Neural crest cell (in vitro differentiated cells): ENCODE measurements at places on chromosomes 11 and 22.

GRCh38 chr11:67048515-67049130 is 8.0 kb upstream of the RHOD start:
- H3K36me3 ChIP-seq, result no peaks in the 10 kb centered on the region
- H3K4me3 ChIP-seq, result no peak overlapping the region
- no peaks in the 10 kb centered on the region for H3K4me1 ChIP-seq
- no peak overlapping the region for H3K27ac ChIP-seq
- no peaks in the 10 kb centered on the region for H3K27me3 ChIP-seq
- no peak for DNase-seq

DNA sequence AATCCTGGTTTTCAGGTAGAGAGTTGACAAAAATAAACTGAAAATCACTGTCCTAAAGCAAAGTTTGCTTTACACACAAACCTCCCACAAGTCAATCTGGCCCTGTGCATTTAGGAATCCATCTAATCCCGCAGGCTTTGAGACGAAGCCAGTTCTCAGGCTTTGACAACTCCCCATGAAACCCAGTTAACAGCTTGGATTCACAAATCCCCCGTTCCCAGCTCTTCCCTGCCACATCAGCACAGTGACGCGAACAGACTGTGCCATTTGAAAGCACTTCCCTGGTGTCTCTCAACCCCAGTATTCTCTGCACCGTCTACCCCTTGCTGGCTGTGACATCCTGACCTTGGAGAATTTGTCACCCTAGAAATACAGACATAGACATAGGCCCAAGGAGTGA is 117.8 kb downstream of the OPCML start:
- peak overlapping the region; percentile 3 for H3K27ac ChIP-seq
- H3K4me1 ChIP-seq, result peaks cover 42% of the 10 kb centered on the region
- H3K4me3 ChIP-seq, result no peak overlapping the region
- no peak for DNase-seq
- H3K36me3 ChIP-seq, result peaks cover 2% of the 10 kb centered on the region

DNA sequence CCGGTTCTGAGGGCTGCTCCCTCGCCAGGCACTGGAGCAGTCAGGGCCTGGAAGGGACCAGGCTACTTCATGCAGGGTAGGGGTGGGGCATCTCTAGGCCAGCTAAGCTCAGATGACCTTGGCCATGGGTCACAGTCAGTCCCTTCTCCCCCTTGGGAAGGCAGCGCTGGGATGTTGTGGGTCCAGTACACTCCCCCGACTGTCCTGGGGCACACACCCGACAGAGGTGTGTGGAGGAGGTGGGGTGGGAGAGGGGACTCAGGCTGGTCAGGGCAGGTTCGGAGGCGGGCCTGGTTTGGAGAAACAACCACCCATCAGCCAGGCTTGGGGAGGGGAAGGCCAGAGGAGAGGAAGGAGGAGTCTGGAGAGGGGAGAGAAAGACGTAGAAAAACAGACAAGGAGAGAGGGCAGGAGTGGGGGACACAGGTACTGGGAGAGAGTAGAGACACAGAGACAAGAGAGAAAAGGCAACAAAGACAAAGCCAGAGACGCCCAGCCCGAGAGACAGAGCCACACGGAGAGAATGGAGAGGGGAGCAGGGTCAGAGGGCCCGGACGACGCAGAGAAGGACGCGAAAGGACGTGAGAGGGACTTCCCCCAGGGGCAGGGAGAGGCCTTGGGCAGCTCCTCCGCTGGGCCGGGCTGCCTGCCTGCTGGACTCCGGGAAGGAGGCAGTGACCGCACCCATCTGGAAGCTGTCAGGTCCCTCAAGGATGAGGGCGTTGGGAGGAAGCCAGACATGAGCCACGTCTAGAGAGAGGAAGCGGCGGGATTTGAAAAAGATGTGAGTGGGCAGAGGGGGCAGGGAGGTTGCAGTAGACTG is 30.6 kb upstream of the TSKU start:
- H3K27ac ChIP-seq, result no peak overlapping the region
- no peak for DNase-seq
- H3K36me3 ChIP-seq, result no peaks in the 10 kb centered on the region
- H3K27me3 ChIP-seq, result no peaks in the 10 kb centered on the region
- no peak overlapping the region for H3K4me3 ChIP-seq

GRCh38 chr22:36015155-36015810 is 13.3 kb downstream of the RBFOX2 start:
- H3K27me3 ChIP-seq, result no peaks in the 10 kb centered on the region
- H3K27ac ChIP-seq, result no peak overlapping the region
- peaks cover 73% of the 10 kb centered on the region for H3K4me1 ChIP-seq
- no peak overlapping the region for H3K4me3 ChIP-seq
- DNase-seq, result no peak

GRCh38 chr11:102933627-102934026 is 21.9 kb downstream of the MMP13 start:
- H3K27ac ChIP-seq, result no peak overlapping the region
- peaks cover 4% of the 10 kb centered on the region for H3K27me3 ChIP-seq
- H3K4me1 ChIP-seq, result no peaks in the 10 kb centered on the region
- no peaks in the 10 kb centered on the region for H3K36me3 ChIP-seq

- H3K27me3 ChIP-seq, result no peaks in the 10 kb centered on the region
- H3K36me3 ChIP-seq, result no peaks in the 10 kb centered on the region
- H3K4me1 ChIP-seq, result peaks cover 4% of the 10 kb centered on the region
- H3K27ac ChIP-seq, result no peak overlapping the region
- no peak overlapping the region for H3K4me3 ChIP-seq
Observed at GRCh38 chr11:69307421-69307820, 13.5 kb downstream of the MYEOV start.

DNA sequence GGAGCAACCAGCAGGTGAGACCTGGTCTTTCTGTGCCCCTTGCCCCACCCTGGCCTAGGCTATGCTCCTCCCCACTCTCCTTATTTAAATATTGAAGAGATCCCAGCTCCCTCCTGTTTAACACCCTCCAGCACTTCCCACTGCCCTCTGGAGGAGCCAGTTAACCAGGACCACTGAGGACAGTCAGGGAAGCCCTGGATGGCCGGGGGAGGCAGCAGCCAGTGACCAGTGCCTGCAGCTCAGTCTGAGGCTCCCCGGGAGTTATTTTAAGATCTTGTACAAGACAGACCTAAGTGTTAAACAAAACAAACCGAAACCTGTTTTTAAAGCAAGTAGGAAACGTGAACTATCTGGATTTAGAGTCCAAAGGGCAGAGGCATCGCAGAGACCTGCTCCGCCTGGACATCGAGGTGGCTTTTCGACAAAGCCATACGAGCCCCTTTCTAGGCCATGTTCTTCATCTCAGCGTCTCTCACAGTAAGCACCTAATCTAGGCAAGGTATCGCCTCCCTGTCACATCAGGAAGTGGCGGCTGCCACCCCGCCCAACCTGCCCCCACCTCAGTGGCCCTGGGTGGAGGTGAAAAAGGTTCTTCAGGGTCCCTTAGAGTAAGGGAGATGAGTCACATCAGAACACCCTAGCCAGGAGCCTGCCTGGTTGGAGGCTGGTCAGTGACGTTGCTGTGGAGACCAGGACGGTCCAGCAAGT is 35.2 kb downstream of the TRMU start:
- H3K4me1 ChIP-seq, result no peaks in the 10 kb centered on the region
- H3K36me3 ChIP-seq, result peaks cover under 1% of the 10 kb centered on the region
- no peak overlapping the region for H3K27ac ChIP-seq
- no peak for DNase-seq

- H3K27me3 ChIP-seq, result peaks cover 68% of the 10 kb centered on the region
- H3K27ac ChIP-seq, result no peak overlapping the region
- no peaks in the 10 kb centered on the region for H3K4me1 ChIP-seq
- DNase-seq, result no peak
- H3K4me3 ChIP-seq, result peak overlapping the region; percentile 60
- no peaks in the 10 kb centered on the region for H3K36me3 ChIP-seq
Observed at GRCh38 chr11:111301004-111301841, 2.9 kb downstream of the POU2AF3 start.

GRCh38 chr22:30413745-30414524 is 11.6 kb upstream of the MTFP1 start:
- H3K4me3 ChIP-seq, result no peak overlapping the region
- DNase-seq, result no peak
- no peaks in the 10 kb centered on the region for H3K4me1 ChIP-seq
- H3K27me3 ChIP-seq, result no peaks in the 10 kb centered on the region
- no peaks in the 10 kb centered on the region for H3K36me3 ChIP-seq
- no peak overlapping the region for H3K27ac ChIP-seq

DNA sequence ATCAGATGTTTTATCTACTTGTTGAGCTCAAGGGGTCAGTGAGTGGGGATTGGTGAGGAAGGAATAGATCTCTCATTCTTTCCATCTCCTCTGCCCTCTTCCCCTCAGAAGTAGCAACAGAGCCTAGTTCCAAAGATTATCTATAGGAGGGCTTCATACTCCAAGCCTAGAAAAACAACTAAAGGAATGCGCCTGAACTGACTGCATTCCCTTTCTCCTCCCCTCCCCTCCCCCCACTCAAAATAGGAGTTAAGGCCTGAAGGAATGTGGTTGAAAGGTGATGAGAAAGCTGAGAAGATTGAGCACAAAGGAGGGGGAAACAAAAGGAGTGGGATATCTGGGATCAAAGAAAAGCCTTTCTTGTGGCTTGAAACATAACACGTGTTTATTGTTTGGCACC is 10.5 kb downstream of the EMSY start:
- peaks cover 12% of the 10 kb centered on the region for H3K36me3 ChIP-seq
- H3K27me3 ChIP-seq, result no peaks in the 10 kb centered on the region
- peak overlapping the region; percentile 28 for H3K27ac ChIP-seq
- DNase-seq, result no peak
- H3K4me3 ChIP-seq, result no peak overlapping the region

DNA sequence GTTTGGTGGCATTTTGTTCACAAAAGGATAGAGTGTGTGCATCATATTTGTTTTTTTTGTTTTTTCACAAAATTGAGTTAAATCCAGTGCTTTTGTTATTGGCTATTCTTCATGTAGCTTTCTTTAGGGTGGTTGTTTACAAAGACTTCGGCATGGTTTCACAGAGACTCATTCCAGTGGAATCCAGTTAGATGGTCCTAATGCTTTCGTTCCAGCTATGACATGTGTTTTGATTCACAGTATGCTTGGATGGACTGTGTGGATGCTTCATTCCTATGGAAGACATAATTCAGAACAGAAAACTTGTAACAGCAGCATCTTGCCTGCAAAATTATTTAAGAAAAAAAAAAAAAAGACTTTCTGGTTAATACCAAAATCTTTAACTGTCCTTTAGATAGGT is 97.9 kb downstream of the PDHX start:
- H3K4me1 ChIP-seq, result peaks cover 11% of the 10 kb centered on the region
- DNase-seq, result no peak
- H3K27me3 ChIP-seq, result no peaks in the 10 kb centered on the region
- no peak overlapping the region for H3K27ac ChIP-seq
- no peaks in the 10 kb centered on the region for H3K36me3 ChIP-seq

GRCh38 chr11:6623391-6624363 is 4.5 kb upstream of the TPP1 start:
- H3K4me3 ChIP-seq, result no peak overlapping the region
- DNase-seq, result no peak
- no peaks in the 10 kb centered on the region for H3K4me1 ChIP-seq
- no peak overlapping the region for H3K27ac ChIP-seq
- H3K27me3 ChIP-seq, result no peaks in the 10 kb centered on the region
- peaks cover 7% of the 10 kb centered on the region for H3K36me3 ChIP-seq

GRCh38 chr11:75888416-75888815 is 73.4 kb downstream of the UVRAG start:
- DNase-seq, result no peak
- no peak overlapping the region for H3K4me3 ChIP-seq
- H3K4me1 ChIP-seq, result no peaks in the 10 kb centered on the region
- H3K27me3 ChIP-seq, result no peaks in the 10 kb centered on the region
- H3K27ac ChIP-seq, result no peak overlapping the region
- H3K36me3 ChIP-seq, result peaks cover 3% of the 10 kb centered on the region

DNA sequence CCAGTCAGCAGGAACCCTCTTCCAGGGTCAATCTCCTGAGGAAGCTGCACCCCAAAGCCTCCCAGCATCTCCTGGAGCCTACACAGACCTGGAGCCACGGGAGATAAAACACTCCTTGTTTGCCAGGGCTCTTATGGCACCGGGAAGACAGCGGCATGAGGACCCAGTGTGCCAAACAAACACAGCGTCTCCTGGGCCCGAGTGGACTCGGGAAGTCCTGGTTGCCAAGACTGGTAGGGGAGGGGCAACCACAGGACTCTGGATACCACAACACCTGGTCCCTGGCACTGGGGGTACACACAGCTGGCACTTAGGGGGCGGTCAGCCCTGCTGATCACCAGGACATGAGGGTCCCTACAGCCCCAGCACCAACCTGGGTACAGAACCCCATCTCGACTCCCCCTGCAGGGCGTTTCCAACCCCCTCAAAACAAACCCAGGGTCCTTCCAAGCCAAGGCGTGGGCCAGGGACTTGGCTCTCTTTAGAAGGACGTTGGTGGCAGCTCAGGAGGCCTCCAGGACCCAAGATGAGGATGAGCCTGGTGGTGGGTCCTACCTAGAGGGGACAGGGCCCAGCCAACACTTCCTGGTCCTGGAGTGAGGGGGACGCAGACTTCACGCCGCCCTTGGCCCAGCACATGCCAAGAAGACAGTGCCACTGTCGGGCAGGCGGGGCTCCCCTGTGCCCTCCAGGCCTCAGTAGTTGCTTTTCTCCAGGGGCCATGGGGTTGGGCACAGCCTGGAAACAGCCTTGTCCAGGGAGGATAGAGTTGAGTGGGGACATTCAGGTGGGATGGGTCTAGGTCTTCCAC is 85.0 kb downstream of the CELSR1 start:
- H3K36me3 ChIP-seq, result no peaks in the 10 kb centered on the region
- no peak overlapping the region for H3K4me3 ChIP-seq
- peaks cover 37% of the 10 kb centered on the region for H3K4me1 ChIP-seq
- H3K27me3 ChIP-seq, result peaks cover 5% of the 10 kb centered on the region

- no peaks in the 10 kb centered on the region for H3K27me3 ChIP-seq
- no peak for DNase-seq
- peak overlapping the region; percentile 48 for H3K27ac ChIP-seq
- H3K4me1 ChIP-seq, result peaks cover 84% of the 10 kb centered on the region
- H3K36me3 ChIP-seq, result peaks cover 2% of the 10 kb centered on the region
Observed at GRCh38 chr11:12678991-12679390, 4.8 kb downstream of the TEAD1 start.

DNA sequence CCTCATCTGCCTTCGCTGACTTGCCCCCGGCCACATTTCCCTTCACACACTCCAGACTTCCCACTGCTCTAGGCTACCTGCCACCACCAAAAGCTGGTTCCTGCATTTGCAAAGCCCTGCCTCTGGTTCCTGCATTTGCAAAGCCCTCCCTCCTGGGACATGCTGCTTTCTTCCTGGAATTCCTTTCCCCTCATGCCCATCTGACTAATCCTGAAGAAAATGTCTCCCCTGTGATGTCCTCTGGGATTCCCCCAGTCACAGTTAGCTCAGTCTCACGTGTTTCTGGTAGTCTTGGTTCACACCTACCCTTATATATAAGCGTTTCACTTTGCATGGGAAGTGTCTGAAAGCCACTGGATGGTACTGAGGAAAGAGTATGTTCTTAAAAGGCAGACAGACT is 206.9 kb downstream of the DBX1 start:
- no peak overlapping the region for H3K27ac ChIP-seq
- H3K4me3 ChIP-seq, result no peak overlapping the region
- H3K27me3 ChIP-seq, result no peaks in the 10 kb centered on the region
- DNase-seq, result no peak

DNA sequence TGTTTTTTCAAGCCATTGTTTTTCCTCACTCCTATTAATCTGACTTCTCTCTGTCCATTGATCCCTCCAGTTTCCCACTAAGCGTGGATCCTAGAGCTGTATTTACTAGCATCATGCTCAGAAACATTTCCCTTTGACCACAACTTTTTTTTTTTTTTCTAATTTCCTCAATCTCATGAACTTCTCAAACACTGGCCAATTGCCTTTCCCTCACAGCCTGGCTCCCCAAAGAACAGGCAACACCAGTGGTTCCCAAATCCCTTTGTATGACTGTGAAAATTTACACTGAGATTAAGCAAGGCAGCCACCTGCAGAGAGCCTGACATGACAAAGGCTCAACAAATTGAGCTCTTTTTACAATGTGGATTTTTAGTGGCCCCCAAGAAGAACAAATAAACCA is 1.4 kb upstream of the TPP1 start:
- H3K27me3 ChIP-seq, result no peaks in the 10 kb centered on the region
- DNase-seq, result no peak
- H3K4me1 ChIP-seq, result no peaks in the 10 kb centered on the region
- no peak overlapping the region for H3K4me3 ChIP-seq
